Cortex of kidney (tissue), 1 donor: ENCODE measurements at places on chromosomes 12 and 14.

DNA sequence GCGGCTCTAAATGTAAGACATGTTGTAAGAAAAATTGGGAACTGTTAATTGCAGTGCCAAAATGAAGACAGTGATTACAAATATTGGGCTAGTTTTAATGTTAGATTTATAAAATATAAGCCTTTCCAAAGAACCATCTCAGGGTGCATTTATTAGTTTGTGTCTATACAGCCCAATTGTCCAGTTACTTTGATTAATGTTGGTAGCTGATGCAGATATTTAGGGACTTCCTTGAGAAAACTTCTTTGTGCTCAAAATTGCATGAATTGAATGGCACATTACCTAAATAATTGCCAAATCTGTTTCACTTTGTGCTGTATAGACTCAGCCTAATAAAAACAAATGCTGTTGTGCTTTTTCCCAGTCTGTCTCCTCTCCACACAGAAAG is 83.7 kb downstream of the DAD1 start:
- no peak for DNase-seq

- no peak for DNase-seq
Measured at GRCh38 chr14:74018174-74018585, 908 bp downstream of the ENTPD5 start.

- no peak for DNase-seq
Measured at GRCh38 chr12:7859552-7859951, 13.2 kb downstream of the SLC2A14 start.

DNA sequence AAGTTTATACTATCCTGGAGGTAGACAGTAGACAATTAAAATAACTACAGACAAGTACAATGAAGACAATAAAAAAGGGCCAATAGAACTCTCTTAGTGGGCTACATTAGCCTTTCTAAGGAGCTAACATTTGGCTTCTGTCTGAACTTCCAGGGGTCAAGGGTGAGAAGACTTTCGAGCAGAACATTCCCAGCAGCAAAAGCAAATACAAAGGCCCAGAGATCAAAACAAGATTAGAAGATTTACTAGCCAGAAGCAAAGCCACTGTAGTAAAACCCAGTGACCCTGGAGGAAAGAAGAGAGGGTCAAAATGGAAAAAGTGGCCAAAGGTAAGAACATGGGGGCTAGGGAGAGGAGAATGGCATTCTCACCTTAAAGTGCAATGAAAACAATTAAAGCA is 63.2 kb downstream of the ATP2B1 start:
- DNase-seq: no peak

DNA sequence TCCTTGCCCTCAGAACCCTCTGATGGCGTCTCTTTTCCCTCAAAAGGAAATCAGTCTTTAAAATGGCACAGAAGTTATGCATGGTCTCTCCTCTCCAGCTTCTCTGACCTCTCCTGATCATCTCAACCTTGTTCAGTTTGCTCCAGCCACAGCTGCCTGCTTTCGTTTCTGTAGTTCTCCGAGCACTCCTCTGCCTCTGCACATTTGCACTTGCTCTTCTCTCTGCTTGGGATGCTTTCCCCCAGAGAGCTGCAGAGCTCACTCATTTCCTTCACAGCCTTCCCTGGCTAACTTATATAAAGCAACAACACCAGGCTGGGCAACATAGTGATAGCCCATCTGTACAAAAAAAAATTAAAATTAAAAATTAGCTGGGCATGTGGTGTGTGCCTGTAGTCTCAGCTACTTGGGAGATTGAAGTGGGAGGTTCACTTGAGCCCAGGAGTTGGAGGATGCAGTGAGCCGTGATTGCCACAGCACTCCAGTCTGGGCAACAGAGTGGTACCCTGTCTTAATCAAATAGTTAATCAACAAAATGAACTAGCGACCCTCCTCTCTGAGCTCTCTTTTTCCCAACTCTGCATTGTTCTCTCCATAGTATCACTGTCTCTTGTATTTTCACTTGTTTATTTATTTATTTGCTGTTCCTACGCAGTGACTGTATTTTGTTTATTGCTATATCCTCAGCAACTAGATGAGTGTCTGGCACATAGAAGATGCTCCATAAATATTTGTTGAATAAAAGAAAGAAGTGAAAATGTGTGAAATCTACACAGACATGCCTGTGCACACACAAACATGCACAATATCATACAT is 37.7 kb downstream of the PPFIBP1 start:
- DNase-seq: no peak

GRCh38 chr12:116969615-116970585 is 59.1 kb downstream of the FBXW8 start:
- DNase-seq: no peak

- DNase-seq: no peak
Measured at GRCh38 chr12:1798641-1799020, 21.7 kb upstream of the LRTM2 start.

DNA sequence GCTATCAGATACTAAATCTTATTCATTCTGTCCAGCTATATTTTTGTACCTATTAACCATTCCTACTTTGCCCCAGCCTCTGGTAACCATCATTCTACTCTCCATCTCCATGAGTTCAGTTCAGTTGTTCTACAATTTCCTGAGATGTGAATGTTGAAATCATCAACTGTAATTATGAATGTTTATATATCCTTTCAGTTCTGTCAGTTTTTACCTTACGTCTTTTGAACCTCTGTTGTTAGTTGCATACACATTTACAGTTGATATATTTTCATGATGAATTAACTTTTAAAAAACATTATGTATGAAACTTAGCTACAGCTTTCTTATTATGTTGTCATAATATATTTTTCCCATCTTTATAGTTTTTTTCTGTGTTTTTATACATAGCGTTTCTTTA is 102.1 kb downstream of the ARID2 start:
- DNase-seq: no peak

GRCh38 chr12:108060067-108060466 is 69.0 kb upstream of the WSCD2 start:
- no peak for DNase-seq

GRCh38 chr12:1828856-1829255 is 8.5 kb downstream of the LRTM2 start:
- DNase-seq: no peak

GRCh38 chr12:32264961-32265360 is 134.4 kb upstream of the FGD4 start:
- DNase-seq: no peak
